Left lung (tissue), 14 donors: ENCODE measurements at places on chromosomes 2 and 18. TPM values are rescaled to one million over a fixed set of nuclear protein-coding genes. Genes with fewer than 3 reads are reported as not detected.

KLHL41 gene
- total RNA-seq = 1.5 TPM

DPP10 gene
- total RNA-seq = 0.68 TPM

ASB1 gene
- total RNA-seq = 16.6 TPM

RGPD4 gene
- not detected for total RNA-seq

GALNT3 gene
- total RNA-seq = 36.3 TPM

NMUR1 gene
- 1.1 TPM for total RNA-seq

PGAP1 gene
- total RNA-seq = 12.1 TPM

FAM228A gene
- total RNA-seq = 3.4 TPM

GALR1 gene
- not detected for total RNA-seq

TOGARAM2 gene
- total RNA-seq = 7.3 TPM

LYPD6 gene
- total RNA-seq = 0.99 TPM

MTX2 gene
- total RNA-seq = 23.6 TPM

CACNB4 gene
- total RNA-seq = 7.8 TPM

TEKT4 gene
- total RNA-seq = not detected

DSC3 gene
- total RNA-seq = not detected

GPR17 gene
- total RNA-seq = 0.26 TPM

CTAGE1 gene
- total RNA-seq = not detected

PSMD1 gene
- total RNA-seq = 118 TPM
